ENCODE measurements at places on chromosomes 11 and 22. TPM values are rescaled to one million over a fixed set of nuclear protein-coding genes. Genes with fewer than 3 reads are reported as not detected.

The OR51G2 gene
- total RNA-seq = not detected

The TRPC6 gene
- not detected for total RNA-seq

The PPP2R1B gene
- 61.5 TPM for total RNA-seq

The ZFTA gene
- total RNA-seq = 6.8 TPM

The USP2 gene
- 1.1 TPM for total RNA-seq

The TTC36 gene
- 0.52 TPM for total RNA-seq

The SCGB1C1 gene
- not detected for total RNA-seq

The RCOR2 gene
- total RNA-seq = 0.36 TPM

The GAL3ST3 gene
- total RNA-seq = 0.17 TPM

The KCNJ1 gene
- not detected for total RNA-seq
